Foreskin keratinocyte (primary cell): ENCODE measurements at places on chromosomes 4 and X. TPM values are rescaled to one million over a fixed set of nuclear protein-coding genes. Genes with fewer than 3 reads are reported as not detected.

GRCh38 chrX:17081511-17081910, 135.1 kb downstream of the REPS2 start:
- DNase-seq: no peak

DNA sequence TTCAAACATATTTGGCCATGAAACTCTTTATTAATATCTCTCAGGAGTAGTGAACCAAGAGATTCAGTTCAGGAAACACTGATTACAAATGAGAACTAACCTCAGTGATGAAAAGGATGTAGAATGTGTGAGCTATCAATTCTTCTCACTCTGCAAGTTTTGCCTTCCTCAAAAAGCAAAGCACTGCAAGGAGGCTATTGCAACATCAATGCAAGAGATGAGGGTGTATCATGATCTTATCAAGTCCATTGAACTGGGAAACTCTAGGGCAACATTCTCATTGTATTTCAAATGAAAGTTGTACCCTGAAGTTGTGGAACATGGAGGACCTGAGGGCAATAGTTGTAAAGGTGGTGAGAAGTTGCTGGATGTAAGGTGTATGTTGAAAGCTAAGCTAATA, 56.4 kb upstream of the VEGFC start:
- peak; percentile 32 for DNase-seq

NUP62CL gene
- total RNA-seq: 2.9 and 4.3 TPM in 2 replicates

DNA sequence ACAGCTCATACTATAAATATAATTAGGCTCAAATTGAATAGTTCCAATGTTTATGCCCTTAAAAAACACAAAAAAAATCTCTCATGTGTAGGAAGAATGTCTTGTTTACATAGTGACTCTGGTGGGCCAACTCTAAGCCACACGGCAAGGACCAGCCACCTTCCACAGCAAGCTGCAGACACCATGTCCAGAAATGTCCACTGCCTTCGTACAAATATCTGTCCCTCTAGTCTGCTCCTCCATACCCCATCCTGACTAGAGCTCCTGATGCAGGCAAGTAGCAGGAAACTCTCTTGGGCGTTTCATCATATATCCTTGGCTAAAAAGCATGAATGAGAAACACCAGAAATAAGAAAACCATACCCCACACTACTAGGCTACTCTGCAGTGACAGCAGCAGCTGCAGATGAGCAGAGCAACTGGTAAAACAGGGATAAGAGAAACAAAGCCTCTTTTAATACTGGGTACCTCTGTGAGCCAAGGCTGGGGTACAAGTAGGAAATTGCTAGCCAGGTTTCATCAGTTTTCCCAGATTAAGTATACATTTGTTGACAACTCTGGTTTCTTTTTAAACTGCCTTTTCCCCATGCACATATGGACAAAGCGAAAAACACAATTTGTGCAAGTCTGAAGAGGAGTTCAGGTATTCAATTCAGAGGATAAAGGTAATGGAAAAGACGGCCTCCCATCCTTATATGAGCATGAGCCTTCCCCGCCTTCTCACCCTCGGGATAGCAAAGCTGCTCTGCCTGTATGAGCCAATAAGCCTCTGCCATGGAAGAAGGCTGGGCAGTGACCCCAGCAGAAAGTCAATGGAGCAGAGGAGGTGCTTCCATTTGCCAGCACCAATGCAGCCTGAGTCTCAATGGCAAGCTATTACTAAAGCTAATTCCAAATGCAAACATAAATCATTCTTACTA, 245.4 kb downstream of the DCLK2 start:
- no peak for DNase-seq

GRCh38 chr4:63589796-63590195, 819.5 kb downstream of the TECRL start:
- DNase-seq: no peak

DNA sequence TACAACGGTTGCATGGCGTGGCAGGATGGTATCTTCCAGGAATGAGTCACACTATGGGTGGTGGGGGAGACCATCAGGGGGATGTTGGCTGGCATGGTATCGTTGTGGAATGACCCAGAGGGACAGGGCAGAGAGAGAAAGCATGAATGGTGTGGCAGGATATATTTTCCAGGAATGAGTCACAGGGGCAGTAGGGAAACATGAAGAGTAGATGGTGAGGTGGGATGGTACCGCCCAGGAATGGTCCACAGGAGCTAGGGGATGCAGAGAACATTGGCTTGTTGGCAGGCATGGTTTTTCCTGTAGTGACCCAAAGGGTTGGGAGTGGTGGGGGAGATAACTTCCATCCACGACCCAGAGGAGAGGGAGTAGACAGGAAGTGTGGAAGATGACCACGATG, 62.4 kb downstream of the MAOA start:
- no peak for DNase-seq

DNA sequence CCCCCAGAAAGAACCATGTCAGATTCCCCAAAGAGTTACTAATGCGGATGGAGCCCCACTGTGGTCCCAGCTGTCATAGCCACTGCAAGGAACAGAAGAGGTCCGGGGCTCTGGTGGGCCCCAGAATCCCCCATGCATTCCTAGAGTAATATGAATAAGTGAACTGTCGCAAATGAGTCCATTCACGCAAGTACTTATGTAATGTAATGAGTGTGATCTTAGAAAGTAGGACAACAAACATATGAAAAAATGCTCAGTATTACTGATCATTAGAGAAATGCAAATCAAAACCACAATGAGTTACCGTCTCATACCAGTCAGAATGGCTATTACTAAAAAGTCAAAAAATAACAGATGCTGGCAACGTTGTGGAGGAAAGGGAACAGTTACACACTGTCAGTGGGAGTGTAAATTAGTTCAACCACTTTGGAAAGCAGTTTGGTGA, 141.5 kb upstream of the RBPJ start:
- no peak for DNase-seq

GRCh38 chr4:185341841-185342240, 53.9 kb downstream of the LRP2BP start:
- DNase-seq: no peak
